ENCODE measurements at places on chromosomes 3 and 15.
A peak's percentile ranks its signal among the peaks of the same experiment; 100 is the strongest.

DNA sequence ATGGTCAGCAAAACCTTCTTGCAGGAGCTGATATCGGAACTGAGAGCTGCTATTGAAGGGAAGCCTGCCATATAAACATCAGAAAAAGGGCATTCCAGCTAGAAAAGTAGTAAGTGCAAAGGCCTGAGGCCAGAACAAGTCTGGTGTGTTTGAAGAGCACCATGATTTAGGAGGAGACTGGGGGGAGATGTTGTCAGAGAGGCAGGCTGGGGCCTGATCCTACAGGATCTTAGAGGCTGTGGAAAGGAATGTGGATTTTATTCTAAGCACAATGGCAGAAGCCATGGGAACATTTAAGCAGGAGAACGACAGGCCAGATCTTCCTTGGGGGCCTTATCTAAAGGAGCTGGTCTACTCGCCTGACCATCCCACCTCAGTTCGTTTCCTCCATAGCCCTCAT is 5.1 kb upstream of the MUC13 start:
- no peak for DNase-seq

DNA sequence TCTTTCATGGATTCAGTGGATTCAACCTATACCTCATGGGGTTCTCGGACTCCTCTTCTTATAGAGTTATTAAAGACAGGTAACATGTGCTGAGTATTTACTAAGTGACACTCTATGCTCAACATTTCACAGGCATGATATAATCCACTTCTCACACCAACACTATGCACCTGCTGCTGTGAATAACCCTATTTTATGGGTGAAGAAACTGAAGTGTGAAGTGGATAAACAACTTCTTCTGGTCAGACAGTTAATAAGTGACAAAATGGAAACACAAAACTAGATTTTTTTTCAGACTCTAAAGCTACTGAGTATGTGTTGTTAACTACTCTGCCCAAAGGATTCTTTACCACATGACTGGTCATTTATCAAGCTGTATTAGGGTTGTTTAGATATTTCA is 403.5 kb downstream of the DIPK2A start:
- DNase-seq = no peak

- no peak for DNase-seq
These were observed 5.3 kb downstream of the ACVR2B start for GRCh38 chr3:38458796-38459498.

DNA sequence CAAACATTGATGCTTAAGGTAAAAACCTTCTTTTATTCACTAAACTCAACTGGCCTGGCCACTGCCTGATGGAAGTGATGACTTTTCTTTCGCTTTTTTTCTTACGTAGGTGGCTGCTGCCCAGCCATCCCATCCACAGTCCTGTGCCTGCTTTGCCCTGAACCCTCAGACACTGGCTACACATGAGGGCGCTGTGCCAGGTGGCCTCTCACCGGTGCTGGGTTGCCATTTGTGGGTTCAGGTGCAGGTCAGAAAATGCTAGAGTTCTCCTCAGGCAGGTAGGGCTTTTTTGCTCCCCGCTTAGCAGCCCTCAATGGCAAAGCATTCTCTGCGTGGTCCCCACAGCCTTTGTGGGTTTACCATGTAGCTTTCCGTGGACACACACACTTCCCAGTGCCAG is 88.3 kb upstream of the PRR23E start:
- no peak for DNase-seq

GRCh38 chr3:183158551-183159006 is 4.0 kb downstream of the LAMP3 start:
- DNase-seq = peak; percentile 73

- no peak for DNase-seq
These were observed 39.7 kb upstream of the PLOD2 start for GRCh38 chr3:146200461-146201220.

DNA sequence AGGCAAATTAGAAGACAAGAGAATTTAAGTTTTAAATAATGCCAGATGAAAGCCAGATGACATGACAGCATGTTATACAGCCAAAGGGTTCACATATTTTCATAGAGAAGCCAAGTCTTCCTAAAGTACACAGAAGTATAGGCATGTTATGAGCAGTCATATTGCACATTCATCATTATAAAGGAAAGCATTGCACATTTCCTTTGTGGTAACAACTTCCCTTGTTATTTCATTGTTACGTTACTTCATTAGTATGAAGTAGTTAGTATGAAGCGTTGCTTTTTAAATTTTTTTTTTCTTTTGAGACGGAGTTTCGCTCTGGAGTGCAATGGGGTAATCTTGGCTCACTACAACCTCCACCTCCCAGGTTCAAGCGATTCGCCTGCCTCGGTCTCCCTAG is 4.6 kb upstream of the ABCC5 start:
- DNase-seq = no peak

DNA sequence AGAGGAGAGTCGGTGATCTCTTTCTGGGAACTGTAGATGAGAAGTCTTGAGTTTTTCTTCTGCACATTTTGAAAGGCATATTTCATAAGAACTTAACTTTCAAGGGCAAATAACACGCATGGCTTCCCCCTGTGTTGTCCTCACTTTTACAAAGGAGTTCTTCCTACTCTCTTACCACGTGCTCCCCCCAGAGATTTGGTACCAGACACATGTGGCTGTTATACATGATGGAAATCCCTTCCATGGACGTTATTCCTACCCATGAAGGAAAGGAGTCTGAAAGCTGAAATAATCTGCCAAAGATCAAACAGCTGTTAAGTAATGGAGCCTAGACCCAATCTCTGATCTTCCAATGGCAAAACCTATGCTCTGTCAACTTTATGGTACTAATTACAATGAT is 4.4 kb downstream of the IL5RA start:
- no peak for DNase-seq

DNA sequence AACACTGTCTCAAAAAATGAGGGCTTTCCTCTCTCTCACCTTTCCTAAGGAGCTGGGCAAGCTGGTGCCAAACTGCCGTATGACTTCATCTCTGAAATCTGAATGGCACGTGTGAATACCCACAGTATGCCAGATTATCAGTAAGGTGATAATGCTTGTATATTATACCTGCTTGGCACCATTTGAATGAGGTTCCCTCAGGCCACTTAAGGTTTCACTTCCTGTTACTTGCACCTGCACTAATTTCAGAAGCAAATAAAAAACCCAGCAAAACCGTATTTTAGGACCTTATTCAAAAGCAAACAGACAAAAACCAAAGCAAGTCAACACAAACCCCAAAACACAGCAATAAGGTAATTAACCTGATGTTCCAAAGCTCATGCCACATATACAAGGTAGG is 19.7 kb downstream of the FOXP1 start:
- DNase-seq = no peak

GRCh38 chr3:60366486-60366885 is 884.8 kb downstream of the FHIT start:
- DNase-seq = no peak

DNA sequence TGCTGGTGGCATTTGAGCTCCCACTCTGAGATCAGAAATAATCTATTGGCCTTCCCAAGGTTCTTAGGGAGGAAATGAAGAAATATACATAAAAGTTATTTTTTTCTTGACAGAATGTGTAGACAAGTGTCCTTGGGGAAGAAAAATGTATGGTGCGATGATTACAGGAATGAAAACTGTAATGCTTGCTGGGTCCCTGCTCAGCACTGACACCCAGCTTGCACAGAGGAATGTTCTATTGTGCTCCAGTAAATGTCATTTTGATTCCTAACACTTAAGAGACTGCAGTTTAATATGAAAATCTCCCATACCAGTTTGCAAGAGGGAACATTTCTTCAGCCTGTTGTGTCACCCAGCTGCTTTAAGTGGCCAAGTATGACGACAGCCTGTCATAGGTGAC is 271.3 kb upstream of the TPM1 start:
- DNase-seq = no peak

GRCh38 chr3:168096210-168096652 is 507 bp upstream of the GOLIM4 start:
- DNase-seq = no peak

- no peak for DNase-seq
These were observed 41.1 kb downstream of the PTH1R start for GRCh38 chr3:46918634-46919033.

DNA sequence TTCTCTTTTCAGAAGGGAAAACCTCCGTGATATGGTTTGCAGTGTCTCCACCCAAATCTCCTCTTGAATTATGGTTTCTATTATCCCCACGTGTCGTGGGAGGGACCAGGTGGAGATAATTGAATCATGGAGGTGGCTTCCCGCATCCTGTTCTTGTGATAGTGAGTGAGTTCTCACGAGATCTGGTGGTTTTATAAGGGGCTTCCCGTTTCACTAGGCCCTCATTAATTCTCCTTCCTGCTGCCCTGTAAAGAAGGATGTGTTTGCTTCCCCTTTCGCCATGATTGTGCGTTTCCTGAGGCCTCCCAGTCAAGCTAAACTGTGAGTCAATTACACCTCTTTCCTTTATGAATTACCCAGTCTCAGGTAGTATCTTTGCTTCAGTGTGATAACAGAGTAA is 692.7 kb upstream of the GRM7 start:
- no peak for DNase-seq

DNA sequence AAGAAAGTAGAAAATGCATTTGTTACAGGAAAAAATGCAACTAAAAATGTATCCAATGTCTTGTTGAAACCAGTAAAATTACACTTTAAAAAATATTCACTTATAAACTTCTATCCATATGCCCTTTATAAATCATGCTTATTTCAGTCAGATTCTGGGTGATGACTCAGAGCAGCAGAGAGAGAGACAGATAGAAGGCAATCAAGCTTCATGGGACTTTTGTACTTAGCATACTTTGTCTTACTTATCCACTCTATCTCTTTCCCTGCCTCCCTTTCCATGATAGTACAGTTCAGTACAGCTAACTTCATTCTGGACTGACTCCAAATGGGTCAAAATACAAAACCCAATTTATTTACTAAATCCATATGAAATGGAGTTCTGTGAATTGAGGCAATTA is 1438.2 kb downstream of the ZPLD1 start:
- no peak for DNase-seq

- no peak for DNase-seq
These were observed 37.2 kb downstream of the PXK start for GRCh38 chr3:58369876-58370275.

DNA sequence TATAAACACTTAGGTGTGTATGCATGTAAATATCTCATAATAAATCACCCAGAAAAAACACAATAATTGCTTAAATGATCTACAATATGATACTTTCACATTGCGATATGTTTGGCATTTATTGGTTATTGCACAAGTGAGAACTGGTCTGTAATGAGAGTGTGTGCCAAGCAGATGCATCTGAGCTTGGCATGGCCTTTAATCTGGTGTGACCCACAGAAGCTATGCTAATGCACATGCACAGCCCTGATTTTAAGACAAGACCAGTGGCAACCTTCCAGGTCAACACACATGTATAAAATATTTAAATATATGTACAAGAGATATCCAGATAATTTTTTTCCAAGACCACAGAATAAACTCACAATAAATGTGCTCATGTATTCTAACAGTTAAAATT is 42.7 kb downstream of the C2CD4A start:
- DNase-seq = no peak

DNA sequence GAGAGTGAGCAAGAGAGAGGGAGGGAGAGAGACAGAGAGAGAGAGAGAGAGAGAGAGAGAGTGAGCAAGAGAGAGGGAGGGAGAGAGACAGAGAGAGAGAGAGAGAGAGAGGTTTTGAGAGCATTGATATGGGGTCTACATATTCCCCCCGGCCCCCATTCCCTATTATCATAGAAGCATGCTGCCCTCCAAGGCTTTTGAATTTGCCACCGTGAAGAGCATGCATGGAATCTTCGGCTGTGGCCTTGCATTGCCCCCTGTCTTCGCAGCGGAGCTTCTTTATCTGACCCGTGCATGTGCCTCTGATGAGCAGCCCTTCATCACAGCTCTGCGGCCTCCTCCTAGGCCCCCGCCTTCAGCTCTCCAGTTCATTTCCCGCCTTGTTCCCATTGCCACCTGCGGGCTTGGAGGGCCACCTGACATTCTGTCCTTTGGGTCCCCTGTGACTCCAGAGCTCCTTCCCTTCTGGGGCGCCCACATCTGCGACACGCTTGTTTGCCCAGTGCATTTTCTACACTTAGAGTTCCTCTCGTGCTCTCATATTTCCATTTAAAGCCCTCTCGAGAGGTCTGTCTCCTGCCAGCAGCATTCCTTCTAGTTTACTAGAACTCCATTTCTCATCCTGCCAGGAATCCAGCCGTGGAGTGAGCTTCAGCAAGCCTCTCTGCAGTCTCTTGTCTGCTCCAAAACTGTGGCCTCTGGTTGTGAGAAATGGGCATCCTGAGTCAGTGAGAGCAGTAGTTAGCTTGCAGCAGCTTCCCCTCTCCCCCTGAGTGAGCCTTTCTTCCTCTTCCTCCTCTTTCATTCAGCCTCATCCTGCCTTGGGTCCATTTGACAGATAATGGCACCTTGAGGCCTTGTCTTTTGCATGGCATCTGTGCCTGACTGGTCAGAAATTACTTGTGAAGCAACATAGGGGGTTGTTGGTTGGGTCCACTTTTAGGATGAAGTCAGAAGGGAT is 25.3 kb downstream of the LPP start:
- DNase-seq = no peak

DNA sequence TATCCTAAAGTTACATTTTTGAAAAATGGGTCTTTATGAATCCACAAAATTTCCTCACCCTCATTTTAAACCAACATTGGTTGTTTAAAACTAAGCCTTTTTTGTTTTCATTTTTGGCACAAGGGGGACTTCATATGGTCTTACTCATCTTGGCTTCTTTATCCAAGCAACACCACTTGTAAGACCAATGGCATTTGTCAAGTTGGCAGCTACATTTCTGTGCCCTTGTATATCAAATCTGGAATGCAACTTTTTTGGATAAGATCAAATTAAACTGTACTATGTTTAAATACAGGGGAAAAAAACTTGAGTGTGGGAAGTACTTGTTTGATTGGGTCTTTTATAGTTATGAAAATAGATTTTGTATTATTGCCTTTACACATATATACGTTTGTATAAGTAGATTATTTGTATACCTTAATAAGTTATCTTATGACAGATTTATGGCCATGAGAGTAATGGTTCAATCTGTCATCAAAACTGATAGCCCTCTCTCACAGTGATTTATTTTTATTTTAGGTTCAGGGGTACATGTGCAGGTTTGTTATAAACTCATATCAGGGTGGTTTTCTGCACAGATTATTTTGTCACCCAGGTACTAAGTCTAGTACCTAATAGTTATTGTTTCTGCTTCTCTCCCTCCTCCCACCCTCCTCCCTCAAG is 43.4 kb downstream of the GPR160 start:
- DNase-seq = no peak

DNA sequence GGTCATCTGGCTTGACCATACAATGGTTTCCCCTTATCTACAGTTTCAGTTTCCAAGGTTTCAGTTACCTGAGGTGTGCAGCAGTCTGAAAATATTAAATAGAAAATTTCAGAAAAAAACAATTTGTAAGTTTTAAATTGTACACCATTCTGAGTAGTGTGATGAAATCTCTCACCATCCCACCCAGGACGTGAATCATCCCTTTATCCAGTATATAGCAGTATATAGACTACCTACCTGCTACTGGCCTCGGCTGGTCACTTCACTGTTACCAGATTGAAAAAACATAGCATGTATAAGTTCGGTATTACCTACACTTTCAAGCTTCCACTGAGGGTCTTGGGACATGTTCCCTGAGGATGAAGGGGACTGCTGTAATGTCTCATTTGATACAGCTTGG is 12.0 kb downstream of the ARIH1 start:
- no peak for DNase-seq

GRCh38 chr15:35000511-35000910 is 12.4 kb upstream of the ZNF770 start:
- DNase-seq = no peak

Data from activated T-cell treated with anti-CD3 and anti-CD28 coated beads, Interleukin-2, amount 50 U/mL, for 24 hours (primary cell).